Right renal pelvis (tissue), 4 donors: ENCODE measurements at places on chromosomes 13 and 19.

- no peak for DNase-seq
Observed at GRCh38 chr19:48341515-48342413, 16.4 kb downstream of the EMP3 start.

DNA sequence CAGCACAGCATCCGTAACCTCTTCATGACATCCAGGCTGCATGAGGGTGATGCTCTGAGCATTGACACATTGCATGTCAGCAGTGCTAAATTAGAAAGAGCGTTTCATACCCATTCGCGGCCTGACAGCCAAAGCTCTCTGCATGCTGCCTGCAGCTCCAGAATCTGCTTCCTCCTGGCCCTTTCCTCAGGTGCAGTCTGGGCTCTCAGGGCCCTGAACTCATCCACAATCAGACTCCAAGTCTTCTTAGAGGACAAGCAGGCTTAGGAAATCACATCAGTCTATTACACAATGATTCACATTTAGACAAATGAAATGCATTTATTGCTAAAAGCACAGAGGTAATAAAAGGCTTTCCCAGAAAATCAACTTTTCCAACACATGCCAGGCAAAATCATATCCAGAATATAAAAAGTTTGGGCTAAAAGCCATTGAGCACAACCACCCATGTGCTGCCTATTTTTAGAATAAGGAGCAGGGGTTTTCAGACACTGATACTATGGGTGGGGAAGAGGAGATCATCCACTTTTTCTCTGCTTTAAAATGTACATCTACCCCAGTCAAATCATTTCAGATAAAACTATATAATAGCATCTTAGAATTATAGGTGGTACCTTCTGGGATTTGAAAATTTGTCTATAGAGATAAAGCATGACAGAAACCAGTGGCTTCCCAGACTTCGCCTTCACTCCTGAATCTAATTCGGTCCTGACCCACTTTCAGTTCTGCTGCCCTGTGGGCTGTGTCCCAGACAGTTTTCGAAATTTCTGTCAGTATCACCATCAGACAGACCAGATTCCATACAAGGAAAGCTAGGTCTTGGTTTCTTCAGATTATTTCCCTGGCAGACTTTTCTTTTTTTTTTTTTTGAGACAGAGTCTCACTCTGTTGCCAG, 109.3 kb downstream of the COL4A2 start:
- DNase-seq, result no peak

DNA sequence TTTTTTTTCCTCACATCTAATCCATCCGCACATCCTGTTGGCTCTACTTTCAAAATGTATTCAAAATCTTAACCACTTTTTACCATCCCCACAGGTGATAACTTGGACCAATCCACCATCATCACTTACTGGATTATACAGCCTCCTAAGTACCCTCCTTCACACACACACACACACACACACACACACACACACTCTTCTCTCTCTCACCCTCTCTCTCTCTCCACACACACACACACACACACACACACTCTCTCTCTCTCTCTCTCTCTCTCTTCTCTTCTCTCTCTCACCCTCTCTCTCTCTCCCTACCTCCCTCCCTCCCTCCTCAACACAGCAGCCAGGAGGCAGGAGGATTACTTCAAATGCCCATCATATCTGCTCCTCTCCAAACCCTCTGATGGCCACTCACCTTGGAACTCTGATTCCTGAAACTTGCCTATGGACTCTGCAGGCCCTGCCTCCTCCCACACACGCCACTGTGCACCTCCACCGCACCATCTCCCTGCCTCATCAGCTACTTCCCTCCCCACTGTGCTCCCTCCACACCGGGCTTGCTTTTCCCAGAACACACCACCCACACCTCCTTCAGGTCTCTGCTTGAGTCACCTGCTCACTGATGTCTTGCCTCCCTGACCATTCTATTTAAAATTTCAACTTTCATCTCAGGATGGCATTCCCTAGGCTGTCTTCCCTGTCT, 39.7 kb downstream of the RCBTB2 start:
- DNase-seq, result no peak

- DNase-seq, result no peak
Observed at GRCh38 chr19:28614634-28615545, 598.1 kb downstream of the UQCRFS1 start.

GRCh38 chr13:48160606-48161278, 65.8 kb upstream of the MED4 start:
- no peak for DNase-seq

- DNase-seq, result no peak
Observed at GRCh38 chr19:14553939-14554243, 18.0 kb downstream of the NDUFB7 start.

DNA sequence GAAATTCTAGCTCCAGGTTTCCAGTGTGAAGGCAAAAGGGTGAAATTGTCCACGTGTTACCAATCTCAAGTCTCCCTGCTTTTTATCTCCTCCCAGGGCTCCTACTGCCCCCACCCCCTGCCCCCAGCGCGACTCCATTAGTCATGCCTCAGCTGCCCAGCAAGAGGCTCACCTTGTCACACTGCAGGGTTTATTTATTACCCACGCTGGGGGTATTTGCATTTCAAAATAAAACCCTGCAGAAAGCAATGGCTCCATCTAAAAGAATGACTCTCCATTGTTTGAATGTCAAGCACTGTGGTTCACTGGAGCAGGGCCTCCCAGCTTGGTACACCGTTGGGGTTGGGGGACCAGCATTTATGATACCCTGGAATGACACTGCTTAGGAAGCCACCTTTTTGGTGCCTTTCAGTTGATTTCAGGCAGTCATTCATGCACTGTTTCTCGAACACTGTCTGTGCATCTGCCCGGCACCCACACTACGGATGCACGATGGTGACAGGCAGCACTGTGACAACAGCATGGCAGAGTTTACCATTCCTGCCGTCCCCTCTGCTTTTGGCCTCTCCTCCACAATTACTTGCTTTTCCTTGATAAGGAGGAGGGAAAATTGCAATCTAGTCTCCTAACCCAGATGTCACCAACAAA, 9.9 kb upstream of the POP4 start:
- no peak for DNase-seq

DNA sequence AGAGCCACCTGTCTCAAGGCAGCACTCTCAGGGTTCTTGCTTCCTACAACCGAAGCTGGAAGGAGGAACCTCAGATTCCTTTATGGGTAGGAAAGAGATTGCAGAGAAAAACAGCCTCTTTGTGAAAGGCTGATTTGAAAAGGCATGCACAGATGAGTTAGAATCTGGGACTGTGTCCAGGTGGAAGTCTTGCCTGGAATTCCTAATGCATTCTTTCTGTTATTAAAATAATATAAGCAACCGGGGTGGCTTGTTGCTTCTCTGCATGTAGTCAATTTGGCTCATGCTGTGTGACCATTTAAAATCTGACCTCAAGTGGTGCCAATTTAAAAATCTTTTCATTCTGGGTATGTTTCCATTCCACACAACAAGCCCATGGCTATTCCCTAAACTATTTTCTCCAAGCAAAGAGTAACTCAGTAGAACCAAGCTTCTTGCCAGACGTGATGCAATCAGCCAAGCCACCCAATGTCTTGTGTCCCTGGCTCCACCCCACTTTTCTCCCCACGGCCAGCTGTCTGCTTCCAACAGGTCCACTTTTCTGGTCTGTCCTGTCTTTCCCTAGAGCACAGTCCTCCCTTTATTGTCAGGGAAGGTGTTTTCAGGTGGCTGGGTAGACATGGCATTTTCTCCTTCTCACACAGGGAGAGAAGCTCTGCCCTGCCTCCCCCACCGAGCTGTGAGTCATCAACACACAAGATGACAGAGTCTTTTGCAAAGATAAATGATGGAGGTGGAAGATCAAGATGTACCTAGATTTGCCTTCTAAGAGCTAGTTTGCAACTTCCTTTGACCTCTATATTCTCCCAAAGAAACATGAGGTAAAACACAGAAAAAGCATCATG, 394.3 kb downstream of the FOXO1 start:
- DNase-seq, result no peak

DNA sequence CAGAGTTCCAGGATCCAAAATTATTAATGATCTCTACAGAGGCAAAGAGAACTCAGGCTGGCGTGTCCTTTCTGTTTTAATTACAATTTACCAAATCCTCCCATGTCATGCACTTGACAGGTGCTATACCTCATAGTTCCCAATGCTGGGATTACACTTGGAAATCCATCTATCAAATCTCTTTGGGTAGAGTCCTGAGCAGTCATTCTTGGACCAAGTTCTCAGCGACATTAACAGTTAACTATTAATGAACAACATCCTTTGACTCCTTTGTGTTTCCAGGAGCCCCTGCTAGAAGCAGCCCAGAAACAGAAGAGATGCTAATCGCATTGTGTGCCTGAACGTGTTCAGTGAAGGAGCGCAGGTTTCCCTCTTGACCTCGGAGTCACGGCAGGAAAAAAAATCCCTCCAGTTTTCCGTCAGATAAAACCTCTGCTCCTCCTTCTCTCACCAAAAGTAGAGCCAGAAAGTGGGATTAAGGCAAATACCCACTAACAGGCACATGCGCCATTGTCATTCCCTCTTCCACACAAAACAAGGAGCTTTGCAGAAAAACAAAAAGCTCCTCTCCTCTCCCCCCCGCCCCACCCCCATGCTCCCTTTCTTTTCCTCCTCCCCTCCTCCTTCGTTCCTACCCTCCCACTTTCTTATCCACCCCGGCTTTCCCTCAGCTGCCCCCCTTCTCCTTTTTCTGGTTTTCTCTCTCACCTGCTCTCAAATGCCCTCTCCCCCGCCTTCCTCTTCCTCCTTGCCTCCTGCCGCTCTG, 224.7 kb downstream of the ZIC5 start:
- no peak for DNase-seq

- no peak for DNase-seq
Observed at GRCh38 chr19:44879309-44880065, 11.6 kb upstream of the TOMM40 start.

DNA sequence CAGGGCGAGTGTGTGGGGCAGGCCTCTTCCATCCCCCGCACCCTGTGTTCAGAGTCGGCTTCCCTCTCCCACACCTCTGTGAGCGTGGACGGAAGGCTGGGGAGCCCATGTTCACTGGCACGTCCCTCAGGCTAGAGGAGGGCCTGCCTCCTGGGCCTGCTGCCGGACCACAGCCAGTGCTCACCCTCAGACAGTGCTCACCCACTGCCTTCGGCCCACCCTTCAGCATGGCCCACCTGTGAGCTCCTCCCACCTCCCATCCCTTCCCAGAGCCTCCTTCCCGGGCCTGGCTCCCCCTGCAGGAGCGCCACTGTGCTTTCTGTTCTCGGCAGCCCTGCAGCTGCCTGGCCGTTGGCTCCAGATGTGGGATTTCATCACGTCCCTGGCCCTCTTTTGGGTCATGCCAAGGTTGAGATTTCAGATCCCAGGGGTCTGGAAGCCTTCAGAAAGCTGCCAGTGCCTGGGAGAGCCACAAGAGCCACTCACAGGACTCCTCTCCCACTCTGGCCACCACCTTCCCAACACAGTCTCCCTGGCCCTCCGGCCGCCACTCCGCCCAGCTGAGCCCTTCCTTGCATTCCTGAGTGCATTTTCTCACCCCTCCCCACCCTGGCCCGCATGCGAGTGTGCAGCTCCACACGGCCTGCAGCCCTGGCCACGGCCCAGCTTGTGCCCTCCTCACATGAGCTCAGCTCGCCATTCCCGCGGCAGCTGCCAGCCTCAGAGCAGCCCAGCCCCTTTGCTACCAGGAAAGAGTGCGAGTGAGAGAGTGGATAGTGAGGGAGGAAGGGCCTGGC, 25.3 kb downstream of the CAPN12 start:
- no peak for DNase-seq

GRCh38 chr13:76024151-76024550, 388.0 kb downstream of the LMO7 start:
- no peak for DNase-seq

DNA sequence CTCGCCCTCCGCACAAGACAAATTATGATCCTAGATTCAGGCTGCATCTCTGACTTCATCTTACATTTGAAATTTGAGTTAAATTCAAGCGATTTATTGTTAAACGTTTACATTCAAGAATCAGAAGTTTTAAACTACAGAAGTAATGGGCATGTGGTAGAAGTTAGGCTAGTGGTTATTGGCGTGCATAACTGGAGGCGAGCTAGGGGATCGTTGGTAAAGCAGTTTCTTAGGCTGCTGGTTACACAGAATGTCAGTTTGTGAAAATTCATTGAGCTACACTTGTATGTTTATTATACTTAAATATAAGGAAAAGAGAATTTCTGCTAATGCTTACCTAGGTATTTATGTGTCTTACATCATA, 733 bp upstream of the CDX2 start:
- no peak for DNase-seq

DNA sequence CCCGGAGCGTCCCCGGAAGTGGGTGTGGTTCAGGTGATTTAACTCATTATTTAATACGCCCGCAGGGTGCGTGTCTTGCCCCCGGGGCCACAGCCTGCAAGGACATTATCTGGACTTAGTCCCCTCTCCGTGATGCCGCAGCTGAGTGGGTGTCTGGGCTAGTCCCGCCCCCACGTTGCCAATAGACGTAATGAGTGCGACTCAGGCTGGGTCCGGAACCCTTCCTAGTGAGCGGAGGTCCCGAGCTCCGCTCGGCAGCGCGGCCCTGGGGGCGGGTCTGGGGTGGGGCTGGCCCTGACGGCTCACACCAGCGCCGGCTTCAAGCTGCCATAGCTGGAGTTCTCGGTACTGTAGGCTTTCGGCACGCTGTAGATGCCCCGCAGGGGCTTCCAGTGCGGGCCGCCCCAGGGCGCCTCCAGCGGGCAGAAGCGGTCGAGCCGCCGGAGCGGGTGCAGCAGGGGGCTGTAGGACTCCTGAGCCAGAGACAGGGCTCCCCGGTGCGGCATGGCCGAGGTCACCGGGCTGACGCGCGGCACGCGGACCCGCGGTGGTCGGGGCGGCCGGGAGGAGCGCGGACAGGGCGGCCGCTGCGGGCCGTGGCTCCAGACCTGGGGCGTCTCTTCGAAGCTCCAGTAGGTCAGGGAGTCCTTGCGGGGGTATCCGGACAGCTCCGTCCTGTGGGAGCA, 918 bp upstream of the LHB start:
- no peak for DNase-seq

GRCh38 chr19:13974073-13974472, 21.8 kb downstream of the DCAF15 start:
- no peak for DNase-seq

- DNase-seq, result no peak
Observed at GRCh38 chr13:33550885-33551284, 265.3 kb upstream of the STARD13 start.

GRCh38 chr13:75832812-75833211, 196.7 kb downstream of the LMO7 start:
- no peak for DNase-seq

GRCh38 chr13:89486709-89487108, 1815.5 kb downstream of the SLITRK5 start:
- no peak for DNase-seq

GRCh38 chr19:9885077-9885552, 50.0 kb downstream of the PIN1 start:
- no peak for DNase-seq

DNA sequence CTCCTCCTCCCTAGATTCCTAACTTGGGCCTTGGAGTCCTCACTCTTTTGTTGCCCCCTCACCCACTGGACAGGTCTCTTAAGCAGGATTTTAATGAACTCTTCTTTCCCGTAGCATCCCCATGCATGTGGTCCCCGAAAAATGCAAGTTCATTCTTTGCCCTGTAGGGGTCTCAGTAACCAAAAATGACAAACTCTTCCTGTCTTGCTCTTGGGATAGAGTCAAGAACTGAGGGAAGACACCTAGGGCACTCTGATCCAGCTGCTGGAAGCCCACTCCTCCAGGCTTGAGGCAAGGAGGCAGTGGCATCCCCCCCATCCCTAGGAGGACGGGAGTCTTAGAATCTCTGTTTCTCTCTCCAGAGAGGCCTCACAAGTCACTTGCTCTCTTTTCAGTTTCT, 987.0 kb downstream of the DIAPH3 start:
- no peak for DNase-seq

GRCh38 chr19:14394167-14394566, 12.9 kb downstream of the ADGRE5 start:
- no peak for DNase-seq

- peak; percentile 48 for DNase-seq
Observed at GRCh38 chr13:100644371-100644770, 30.2 kb downstream of the TMTC4 start.
